ENCODE measurements at places on chromosomes 1 and 21. TPM values are rescaled to one million over a fixed set of nuclear protein-coding genes. Genes with fewer than 3 reads are reported as not detected.

Gene RAB42
- total RNA-seq: 0.37 TPM

GRCh38 chr1:89125240-89125912 lies 538 bp downstream of the GBP2 start:
- no peaks in the 10 kb centered on the region for H3K36me3 ChIP-seq
- no peak for DNase-seq
- peaks cover 25% of the 10 kb centered on the region for H3K4me1 ChIP-seq
- H3K27me3 ChIP-seq: peaks cover 5% of the 10 kb centered on the region
- H3K27ac ChIP-seq: no peak overlapping the region

DNA sequence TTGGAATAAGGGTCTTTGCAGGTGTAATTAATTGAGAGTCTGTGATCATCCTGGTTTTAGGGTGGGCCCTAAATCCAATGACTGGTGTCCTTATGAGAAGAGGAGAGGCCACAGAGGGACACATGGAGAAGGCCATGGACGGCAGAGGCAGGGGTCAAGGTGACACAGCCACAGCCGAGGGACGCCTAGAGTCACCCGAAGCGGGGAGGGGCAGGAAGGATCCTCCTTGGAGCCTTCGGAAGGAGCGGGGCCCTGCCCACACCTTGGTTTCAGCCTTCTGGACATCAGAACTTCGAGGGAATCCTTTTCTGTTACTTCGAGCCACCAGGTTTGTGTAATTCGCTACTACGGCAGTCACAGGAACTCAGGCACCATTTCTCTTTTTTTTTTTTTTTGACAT lies 31.1 kb downstream of the RRP1 start:
- H3K27ac ChIP-seq: no peak overlapping the region
- H3K4me1 ChIP-seq: peaks cover 10% of the 10 kb centered on the region
- no peak overlapping the region for H3K4me3 ChIP-seq
- no peak for DNase-seq
- peaks cover 8% of the 10 kb centered on the region for H3K36me3 ChIP-seq

GRCh38 chr1:180144659-180145357 lies 9.9 kb upstream of the QSOX1 start:
- H3K4me3 ChIP-seq: no peak overlapping the region
- no peaks in the 10 kb centered on the region for H3K36me3 ChIP-seq
- DNase-seq: no peak
- H3K4me1 ChIP-seq: peaks cover 11% of the 10 kb centered on the region

DNA sequence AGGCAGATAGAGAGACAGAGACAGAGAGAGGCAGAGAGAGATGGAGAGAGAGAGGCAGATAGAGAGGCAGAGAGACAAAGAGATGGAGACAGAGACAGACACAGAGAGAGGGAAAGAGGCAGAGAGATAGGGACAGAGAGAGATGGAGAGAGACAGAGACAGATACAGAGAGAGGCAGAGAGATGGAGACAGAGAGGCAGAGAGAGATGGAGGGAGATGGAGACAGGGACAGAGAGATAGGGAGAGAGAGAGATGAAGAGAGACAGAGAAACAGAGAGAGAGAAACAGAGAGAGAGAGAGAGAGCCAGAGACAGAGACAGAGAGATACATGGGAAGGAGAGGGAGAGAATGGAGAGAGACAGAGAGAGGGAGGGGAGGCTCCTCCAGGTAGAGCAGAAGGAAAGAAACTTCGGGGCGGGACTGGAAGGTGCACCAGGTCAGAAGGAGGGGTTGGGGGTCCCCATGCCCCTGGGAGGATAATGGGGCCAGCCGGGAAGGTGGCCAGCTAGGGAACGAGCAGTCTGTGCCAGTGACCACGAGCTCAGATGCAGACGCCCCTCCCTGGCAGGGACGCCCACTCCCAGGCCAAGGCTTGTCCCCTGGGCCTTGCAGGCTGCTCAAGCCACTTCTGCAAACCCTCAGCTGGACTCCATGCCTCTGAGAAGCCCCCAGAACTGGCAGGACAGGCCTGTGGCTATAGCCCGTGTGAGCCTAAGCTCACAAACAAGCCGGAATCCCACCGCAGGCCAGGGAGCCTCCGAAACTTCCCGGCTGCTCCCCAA lies 3.3 kb downstream of the FNDC10 start:
- no peaks in the 10 kb centered on the region for H3K4me1 ChIP-seq
- H3K27me3 ChIP-seq: peaks cover 7% of the 10 kb centered on the region
- H3K27ac ChIP-seq: no peak overlapping the region
- H3K4me3 ChIP-seq: no peak overlapping the region

DNA sequence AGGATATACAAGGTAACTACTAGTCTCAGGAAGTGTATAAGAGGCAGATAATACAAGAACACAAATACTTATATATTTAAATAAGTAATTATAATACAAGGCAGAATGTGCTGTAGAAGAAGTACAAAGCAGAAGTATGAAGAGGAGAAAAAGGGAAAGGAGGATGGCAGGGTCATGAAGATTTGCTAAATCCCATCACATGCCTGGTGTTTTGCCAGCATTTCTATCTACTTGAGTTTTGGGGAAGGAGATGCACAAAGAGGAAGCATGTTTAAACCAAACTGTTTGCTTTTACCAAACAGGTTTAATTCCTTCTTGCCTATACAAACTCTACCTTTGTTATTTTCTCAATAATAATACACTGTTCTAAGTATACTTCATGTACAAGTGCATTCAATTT lies 60.9 kb upstream of the PODN start:
- H3K4me3 ChIP-seq: no peak overlapping the region
- H3K27ac ChIP-seq: no peak overlapping the region
- H3K4me1 ChIP-seq: no peaks in the 10 kb centered on the region
- H3K36me3 ChIP-seq: peaks cover 30% of the 10 kb centered on the region
- no peak for DNase-seq

DNA sequence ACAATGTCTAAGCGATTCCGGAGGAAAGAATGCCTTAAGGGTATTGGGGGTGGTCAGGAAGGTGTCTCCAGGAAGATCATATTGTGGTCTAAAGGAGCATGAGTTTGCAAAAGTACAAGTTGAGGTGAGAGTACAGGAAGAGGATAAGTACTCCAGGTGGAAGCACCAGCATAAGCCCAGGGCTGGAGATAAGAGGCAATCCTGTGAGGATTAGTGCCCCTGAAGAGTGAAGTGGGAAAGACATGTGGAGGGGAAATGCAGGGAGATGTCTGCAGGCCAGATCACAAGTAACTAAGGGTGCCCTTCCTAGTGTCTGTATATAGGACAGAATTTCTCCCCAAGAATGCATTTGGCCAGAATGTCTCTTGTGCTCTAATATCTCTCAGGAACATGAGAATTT lies 188.3 kb upstream of the DPT start:
- H3K27me3 ChIP-seq: peaks cover 2% of the 10 kb centered on the region
- H3K27ac ChIP-seq: no peak overlapping the region
- no peaks in the 10 kb centered on the region for H3K36me3 ChIP-seq
- no peak overlapping the region for H3K4me3 ChIP-seq
- H3K4me1 ChIP-seq: no peaks in the 10 kb centered on the region
- no peak for DNase-seq

GRCh38 chr1:161941726-161942436 lies 81.8 kb downstream of the OLFML2B start:
- peaks cover 34% of the 10 kb centered on the region for H3K4me1 ChIP-seq
- no peaks in the 10 kb centered on the region for H3K27me3 ChIP-seq
- H3K4me3 ChIP-seq: no peak overlapping the region

- peaks cover 2% of the 10 kb centered on the region for H3K4me1 ChIP-seq
- H3K4me3 ChIP-seq: no peak overlapping the region
- no peak for DNase-seq
- no peaks in the 10 kb centered on the region for H3K36me3 ChIP-seq
Observed at GRCh38 chr1:184843732-184844495, 89.3 kb upstream of the EDEM3 start.
